Ecto neural progenitor cell (in vitro differentiated cells): ENCODE measurements at places on chromosomes 2 and 18.

- no peak for DNase-seq
Measured at GRCh38 chr18:23629444-23629946, 33.2 kb downstream of the ANKRD29 start.

DNA sequence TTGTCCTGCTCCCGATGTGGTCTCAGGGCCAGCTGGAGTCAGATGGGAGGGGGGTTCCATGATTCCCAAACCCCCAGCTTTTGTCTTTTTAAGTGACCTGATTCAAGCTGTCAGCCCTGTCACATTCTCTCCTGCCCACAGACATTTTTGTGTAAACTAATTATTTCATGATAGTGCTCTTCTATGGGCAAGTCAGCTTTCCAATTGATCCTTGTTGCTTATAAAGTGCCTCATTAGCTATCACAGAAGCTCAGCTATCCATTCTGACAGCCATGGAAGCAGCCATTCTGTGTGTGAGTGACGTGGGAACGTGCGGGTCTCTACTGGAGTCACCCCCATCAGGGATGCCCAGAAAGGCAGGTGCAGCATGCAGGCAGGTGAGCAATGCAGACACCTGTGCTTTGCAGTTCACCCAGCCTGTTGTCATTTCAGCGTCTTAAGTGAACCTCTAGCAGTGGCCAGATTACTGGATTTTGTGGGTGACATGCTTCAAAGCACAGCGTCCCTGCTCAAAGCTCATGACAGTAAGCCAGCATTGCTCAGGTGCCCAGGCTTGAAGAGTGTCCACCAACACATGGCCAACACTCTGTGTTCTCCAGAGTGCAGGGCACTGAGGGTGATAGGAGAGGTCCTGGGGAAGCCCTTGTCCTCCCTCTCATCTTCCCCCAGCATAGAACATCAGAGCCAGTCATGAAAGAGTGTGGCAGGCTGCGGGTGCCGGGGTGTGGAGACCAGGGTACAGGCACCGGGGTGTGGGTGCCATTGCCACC is 162.1 kb upstream of the SH3BP4 start:
- DNase-seq = no peak

GRCh38 chr2:105730170-105730569 is 14.5 kb upstream of the NCK2 start:
- DNase-seq = no peak

DNA sequence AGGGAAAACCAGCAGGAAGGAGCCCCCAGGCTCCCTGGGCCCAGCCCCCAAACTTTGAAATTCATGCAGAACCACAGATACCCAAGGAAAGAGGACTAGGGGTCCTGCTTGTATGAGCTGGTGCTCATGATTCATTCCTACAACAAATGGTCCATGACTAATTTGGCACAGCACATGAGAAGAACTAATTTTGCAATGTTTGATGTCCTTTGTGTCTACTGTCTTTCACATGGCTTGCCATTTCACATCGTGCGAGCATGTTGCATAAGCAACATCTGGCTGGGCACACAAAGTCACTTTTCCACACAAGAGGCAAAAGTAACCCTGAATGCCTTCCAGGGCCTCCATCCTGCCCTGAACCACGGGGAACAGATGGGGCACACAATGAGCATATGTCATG is 149.6 kb upstream of the APCDD1 start:
- peak; percentile 21 for DNase-seq

GRCh38 chr2:55052129-55053061 is 2.1 kb upstream of the RTN4 start:
- DNase-seq = no peak

GRCh38 chr2:194096402-194096801 is 1560.6 kb upstream of the SLC39A10 start:
- DNase-seq = no peak

GRCh38 chr2:121150126-121150525 is 134.9 kb downstream of the TFCP2L1 start:
- no peak for DNase-seq

DNA sequence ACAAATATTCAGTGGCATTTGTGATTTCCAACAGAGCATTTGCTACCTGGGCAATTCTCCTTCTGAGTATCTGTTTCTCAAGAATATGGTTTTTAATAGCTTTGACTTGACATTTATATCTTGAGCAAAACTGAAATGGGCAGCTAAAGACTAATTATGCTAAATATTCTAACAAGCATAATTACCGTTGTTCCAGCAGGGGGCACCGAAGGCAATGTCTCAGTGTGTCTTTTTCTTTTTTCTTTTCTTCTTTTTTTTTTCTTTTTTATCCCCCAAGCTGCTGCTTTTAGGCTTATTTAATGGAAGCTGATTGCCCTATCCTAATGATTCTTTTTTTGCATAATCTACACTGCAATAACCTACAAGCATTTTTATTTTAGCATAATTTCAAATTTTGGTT is 138.9 kb upstream of the NABP1 start:
- DNase-seq = no peak

DNA sequence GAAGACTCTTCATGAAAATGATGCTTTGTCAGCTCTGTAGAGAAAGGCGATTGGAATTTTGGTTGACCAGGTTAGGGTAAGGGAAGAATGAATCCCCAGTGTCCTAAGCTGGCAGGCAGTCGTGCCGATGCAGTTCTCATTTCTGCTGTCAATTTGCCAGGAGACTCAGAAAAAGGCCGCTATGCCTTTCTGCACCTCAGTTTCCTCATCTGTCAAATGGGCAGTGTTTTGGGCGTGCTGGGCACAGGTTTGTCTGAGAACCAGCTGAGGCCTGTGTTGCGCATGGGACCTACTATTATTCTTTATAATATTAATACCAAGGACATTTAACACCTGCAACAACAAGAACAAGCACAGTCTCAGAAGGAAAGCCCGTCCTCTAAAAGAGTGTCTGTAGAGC is 50.3 kb downstream of the HPCAL1 start:
- no peak for DNase-seq

DNA sequence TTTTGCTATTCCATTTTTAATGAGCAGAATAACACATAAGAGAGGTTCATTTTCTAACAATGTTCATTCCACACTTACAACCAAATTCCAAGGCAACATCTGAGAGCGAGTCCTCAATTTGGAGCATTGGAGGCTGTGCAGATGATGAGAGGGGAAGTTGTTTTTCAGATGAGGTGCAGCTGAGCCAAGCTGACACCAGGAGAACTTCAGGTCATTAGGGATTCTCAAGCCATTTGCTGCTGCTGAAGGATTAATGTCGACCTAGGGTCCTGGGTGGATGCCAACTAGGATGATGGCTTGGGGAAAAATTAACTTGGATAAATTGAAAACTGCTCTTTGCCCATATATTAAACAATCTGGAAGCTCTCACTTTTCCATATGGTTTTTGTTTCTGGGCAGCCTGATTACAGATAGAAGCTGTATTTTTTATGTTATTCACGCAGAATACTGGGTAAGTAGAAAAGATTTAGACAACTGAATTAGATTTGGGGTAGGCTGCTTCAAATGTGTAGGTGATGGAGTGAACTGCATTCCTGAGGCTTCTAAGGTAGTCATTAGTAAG is 206.4 kb upstream of the SLC39A10 start:
- DNase-seq = no peak
